Body of pancreas (tissue), 4 donors: ENCODE measurements at places on chromosomes 1 and 21.

- DNase-seq = no peak
These were observed 96.0 kb downstream of the ERG start for GRCh38 chr21:38402291-38402690.

- DNase-seq = peak; percentile 79
These were observed 25.4 kb downstream of the PHGDH start for GRCh38 chr1:119737040-119737682.

DNA sequence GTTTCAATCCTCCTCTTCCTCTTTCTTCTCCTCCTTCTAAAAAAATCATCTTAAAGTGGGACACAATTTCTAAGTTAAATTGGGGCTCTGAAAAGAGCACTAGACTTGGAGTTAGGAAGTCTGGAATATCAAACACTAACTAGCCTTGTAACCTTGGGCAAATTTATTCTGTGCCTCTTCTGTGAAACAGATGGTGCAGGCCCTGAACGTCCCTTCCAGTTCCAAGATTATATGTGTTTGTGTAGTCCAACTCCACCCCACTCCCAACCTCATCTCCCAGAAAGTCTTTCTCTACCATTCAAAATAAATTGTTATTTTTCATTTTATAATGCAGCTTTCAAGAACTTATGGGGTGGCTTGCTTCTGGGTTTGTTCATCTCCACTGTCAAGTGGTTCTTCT lies 630.0 kb downstream of the LMO4 start:
- no peak for DNase-seq

DNA sequence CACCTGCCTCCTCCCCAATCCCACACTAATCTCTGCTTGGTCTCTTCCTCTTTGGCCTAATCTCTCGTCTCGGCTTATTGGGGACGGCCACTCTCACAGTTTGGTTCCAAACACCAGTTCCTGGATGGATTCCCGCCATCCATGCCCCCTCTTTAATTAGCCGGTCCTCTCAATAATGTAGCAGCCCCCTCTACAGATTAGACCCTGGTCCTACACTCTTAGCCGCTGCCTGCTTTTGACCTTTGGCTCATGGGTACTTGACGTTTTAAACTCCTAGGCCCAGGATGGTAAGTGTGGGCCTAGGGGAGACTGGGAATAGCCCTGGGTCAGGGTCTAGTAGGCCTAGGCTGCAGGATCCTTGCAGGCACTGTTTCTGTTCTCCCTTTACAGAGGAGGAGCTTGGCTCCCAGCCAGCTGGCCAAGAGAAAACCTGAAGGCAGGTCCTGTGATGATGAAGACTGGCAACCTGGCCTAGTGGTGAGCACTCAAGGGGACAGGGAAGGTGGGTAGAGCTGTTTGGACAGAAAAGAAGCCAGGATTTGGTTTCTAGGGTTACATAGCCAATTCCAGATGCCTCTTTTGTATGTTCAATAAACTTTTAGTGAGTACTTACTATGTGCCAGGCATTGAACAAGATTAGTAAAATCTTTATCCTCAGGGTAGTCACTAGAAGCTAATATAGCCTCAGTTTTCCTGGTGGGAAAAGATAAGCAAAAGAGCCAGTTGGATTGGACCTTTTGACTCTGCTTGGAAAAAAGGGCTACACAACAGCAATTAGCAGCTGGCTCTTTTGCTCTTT lies 758 bp downstream of the RAD54L start:
- DNase-seq = peak; percentile 10

- peak; percentile 63 for DNase-seq
These were observed 30.7 kb downstream of the VASH2 start for GRCh38 chr1:212981025-212981495.

DNA sequence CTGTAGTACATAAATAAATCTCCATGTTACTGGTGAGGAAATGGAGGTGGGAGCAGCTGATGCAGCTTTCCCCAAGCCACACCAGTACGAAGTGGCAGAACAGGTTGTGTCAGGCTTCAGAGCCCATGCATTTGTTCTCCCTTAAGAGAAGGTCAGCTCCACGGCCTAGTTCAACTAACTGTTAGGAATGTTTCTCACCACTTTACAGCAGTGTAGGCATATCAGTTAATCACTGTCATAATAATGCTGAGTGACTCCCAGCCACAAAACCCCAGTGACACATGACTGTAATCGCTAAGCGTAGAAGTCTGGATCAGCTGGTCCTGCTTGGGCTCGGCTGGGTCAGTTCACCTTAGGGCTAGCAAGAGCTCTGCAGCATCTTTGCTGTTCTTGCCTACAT lies 90.4 kb downstream of the VPS26C start:
- peak; percentile 41 for DNase-seq

DNA sequence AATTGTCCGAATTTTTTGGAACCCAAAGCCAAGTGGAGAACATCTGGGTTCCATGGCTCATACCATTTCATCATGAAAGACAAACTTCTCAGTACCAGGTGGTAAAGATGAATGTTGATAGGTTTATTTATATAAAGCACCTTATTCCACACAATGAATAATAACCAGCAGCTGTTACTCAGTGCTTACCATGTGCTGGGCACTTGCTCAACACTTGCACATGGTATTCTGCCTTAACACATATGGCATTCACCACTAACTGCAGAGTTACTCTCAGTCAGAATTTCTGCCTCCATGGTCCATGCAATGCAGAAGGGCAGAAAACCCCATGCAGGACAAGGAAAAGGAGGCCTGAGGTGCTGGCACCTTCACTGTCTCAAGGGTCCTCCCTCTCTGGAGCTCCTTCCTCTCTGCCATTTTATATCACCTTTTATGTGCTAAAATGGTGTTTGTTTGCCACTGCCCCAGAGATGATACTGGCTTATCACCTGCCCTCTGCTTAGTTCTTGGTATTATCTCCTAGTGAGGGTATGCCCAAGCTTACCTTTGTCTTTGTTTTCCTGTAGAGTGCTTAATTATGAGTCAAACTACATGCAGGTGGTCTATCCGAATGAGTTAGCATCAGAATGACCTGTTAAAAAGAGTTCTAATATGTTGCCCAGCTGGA lies 76.7 kb upstream of the ZNF326 start:
- DNase-seq = no peak

GRCh38 chr1:22804406-22804805 lies 93.8 kb downstream of the EPHB2 start:
- no peak for DNase-seq

- no peak for DNase-seq
These were observed 473.7 kb upstream of the DAB1 start for GRCh38 chr1:57897581-57897980.

GRCh38 chr1:82227306-82228095 lies 426.8 kb downstream of the ADGRL2 start:
- no peak for DNase-seq

- no peak for DNase-seq
These were observed 62.7 kb downstream of the ADSS2 start for GRCh38 chr1:244388961-244389360.

DNA sequence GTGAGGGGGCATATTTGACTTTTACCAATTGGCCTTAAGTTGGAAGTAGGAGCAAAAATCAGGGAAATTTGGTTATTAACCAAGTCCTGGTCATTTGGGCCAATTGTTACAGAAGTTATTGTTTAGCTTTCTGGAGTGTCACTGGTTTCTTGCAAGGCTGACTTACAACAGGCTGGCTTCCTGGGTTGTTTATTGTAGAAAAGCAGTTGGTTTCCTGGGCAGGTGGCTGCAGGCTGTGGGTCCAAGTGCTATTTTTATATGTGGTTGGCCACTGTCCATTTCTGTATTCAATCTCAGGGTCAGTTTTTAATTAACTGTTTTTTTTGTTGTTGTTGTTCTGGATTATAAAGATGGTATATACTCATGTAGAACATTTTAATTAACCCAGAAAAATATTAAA lies 174.1 kb downstream of the KCNJ6 start:
- DNase-seq = no peak

GRCh38 chr1:23555986-23556634 lies 3.2 kb downstream of the ID3 start:
- peak; percentile 56 for DNase-seq

DNA sequence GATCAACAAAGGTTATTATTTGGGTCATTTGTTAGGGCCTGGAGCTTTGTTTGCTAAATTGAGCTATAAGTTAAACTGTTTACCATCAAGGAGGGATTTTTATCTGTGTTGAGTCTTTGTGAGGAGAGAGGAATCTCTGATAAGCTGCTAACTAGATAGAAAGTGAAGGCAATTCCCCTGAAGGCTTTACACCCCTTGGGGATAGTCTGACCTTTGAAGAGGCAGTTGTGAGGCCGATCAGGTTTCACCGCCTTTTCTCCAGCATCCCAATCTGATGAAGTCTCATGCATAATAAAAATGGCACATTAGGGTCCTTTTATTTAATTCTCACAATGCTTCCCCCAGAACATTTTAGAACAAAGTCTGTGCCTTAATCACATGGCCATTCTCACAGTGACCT lies 21.8 kb downstream of the C1orf21 start:
- DNase-seq = no peak

DNA sequence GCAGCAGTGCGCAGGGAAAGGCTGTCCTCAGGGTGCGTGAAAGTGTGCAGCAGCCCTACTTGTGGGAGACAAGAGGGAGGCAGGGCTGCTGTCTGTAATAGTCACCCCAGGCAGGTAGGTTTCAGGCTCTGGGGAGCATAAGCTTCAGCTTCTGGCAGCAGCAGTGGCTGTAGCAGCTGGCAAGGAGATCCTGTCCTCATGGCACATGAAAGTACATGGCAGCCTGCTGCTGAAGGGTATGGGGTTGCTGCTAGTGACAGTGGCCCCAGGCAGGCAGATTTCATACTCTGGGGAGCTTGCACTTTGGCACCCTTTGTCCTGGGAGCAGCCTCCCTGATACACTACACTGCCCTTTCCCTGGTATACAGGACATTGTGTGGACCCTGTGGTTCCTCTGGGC lies 26.3 kb downstream of the KIAA0319L start:
- no peak for DNase-seq

DNA sequence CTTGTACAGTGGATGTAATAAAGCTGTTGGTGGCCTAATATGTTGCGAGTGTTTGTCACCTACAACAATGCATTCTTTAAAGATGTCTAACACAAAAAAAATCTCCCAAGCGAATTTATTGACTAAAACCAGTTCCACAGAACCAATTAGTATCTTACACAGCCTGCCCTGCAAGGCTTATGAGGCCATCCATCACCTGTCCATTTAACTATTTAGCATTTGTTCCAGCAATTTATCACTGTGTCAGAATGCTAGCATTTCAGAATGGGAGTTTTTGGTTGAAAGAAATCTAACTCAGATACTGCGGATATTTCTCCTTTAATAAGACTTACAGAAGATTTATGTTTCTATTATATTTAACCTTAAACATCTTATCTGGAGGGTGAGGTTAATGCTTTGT lies 831.1 kb upstream of the PRMT6 start:
- DNase-seq = no peak

DNA sequence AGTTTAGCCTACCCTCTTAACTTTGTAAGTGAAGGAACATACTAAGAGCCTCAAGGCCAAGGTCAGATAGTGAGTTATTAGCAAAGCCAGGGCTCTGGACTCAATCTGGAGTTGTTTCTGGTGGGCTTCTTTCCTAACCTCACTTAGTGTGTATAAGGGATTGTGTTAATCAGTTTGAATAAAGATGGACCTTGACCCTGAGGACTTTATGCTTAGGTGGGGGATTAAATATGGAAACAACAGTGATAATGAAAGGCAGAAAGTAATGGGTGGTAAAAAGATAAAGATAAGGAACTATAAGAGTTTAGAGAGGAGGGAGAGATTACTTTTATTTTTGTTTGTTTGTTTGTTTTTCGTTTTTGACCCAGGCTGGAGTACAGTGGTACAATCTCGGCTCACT lies 5.5 kb downstream of the RABGAP1L start:
- DNase-seq = no peak

- DNase-seq = no peak
These were observed 15.3 kb upstream of the SGIP1 start for GRCh38 chr1:66518654-66519053.

DNA sequence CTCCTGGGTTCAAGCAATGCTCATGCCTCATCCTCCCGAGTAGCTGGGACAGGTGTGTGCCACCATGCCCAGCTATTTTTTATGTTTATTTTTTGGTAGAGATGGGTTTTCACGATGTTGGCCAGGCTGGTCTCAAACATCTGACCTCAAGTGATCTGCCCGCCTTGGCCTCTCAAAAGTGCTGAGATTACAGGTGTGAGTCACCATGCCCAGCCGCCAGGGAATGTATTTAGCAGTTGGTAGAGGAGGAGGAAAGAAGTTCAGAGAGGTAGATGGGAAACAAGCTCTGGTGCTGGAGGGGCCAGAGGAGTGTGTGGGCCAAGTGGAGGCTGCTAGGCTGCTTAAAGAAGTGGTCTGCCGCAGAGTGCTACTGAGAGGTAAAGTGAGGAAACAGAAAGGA lies 6.0 kb downstream of the DOP1B start:
- no peak for DNase-seq

GRCh38 chr1:218392780-218393179 lies 47.6 kb downstream of the TGFB2 start:
- DNase-seq = no peak

DNA sequence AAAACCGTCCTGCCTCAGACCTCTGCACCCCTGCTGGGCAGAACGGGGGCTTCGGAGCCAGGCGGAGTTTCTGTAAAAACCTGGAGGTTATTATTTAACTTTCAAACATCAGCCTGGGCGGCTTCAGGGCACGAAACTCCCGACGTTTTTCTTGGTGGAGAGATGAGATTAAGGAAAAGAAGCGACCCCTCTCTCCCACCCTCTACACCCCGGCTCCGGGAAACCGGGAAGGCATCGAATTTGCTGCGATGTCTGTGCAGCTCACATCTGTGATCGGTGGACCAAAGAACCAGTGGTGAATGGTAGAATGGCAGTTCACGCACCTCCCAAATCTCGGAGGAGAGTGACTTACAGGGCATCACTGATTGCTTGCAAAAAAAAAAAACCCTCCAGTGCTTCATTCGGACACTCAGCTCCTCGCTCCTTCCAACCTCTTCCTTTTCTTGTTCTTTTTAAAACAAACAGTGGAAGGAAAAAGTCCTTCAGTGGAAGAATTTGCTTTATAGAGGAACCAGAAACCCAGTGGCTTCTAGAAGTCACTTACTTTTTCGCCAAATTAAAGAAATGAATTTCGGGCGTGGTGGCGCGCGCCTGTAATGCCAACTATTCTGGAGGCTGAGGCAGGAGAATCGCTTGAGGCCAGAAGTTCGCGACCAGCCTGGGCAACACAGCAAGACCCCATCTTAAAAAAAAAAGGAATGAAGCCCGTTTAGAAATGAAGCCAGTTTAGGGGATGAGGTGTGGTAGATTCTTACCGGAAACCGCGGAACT lies 884 bp downstream of the PHACTR4 start:
- no peak for DNase-seq

- no peak for DNase-seq
These were observed 74.8 kb downstream of the ELAVL4 start for GRCh38 chr1:50183378-50184133.

GRCh38 chr1:43366179-43366578 lies 1.6 kb downstream of the ELOVL1 start:
- DNase-seq = peak; percentile 63

GRCh38 chr1:204205486-204205885 lies 8.3 kb downstream of the GOLT1A start:
- no peak for DNase-seq

GRCh38 chr1:46168477-46168876 lies 6.4 kb upstream of the TSPAN1 start:
- no peak for DNase-seq

GRCh38 chr1:227943381-227944089 lies 4.2 kb downstream of the WNT9A start:
- no peak for DNase-seq
